CD4-positive, alpha-beta T cell treated with Interleukin-10 for 1 hour (primary cell): ENCODE measurements at places on chromosomes 6 and 20.

DNA sequence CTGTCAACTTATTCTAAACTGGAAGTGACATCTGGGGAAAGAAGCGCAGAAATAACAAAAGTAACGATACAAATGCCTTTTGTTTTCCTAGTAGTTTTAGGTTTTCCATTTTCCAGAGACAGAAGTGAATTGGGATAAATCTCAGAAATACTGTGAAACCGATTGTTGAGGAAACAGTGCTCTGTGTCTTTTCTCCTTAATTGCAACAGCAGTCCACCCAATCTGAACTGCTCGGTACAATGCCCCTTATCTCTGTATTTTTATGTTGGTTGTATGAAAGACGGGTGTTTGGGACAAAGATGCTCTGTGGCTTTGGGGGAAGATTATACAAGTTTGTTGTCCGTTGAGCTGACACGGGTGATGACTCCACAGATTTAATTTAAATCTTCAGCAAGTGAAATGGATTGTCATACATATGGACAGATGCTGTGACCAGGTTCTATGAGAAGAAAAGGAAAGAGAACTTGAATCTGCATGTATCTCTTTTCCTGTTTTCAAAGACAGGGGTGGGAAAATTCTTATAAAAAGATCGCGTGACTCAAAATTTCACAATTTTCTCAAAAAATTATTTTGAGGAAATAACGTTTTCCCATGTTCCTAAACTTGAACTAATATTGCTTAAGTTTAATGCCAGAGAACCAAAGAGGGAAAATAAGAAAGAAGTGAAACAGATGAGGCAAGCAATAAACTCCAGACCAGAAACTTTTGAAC is 41.2 kb downstream of the SASH1 start:
- no peak for DNase-seq

- DNase-seq = no peak
Observed at GRCh38 chr6:94196891-94197290, 777.5 kb upstream of the EPHA7 start.

DNA sequence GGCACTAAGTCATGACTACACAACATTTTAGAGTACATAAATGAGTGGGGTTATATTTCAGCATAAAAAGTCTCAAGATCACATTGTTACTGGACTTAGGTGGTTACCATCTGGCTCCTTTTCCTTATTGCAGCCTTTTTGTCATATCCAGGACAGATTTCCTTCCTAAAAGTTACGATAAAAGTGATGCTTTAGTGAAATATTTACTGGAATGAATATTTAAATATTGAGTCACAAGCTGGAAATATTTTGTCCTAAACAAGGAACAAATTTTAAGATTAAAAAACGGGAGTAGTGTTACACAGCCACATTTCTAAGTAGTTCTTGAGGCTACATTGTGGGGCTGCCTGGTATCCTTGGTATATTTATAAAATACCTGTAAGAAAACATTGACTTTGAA is 52.2 kb downstream of the CDC40 start:
- no peak for DNase-seq

DNA sequence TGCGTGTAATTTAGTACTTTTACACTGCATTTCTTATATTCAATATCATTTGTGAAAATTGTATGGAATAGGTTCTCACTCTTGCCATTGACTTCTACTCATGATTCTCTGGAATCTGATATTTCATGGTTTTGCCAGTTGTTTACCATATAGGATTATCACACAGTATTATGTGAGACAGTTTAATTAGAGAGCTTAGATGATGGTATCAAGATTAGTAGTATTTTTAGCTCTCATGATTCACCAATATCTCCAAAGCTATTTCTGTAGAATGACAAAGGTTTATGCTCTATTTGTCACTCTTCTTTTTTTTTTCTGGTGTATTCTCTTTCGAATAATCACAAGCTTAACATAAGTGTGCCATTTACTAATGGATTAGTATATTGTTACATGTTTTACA is 45.9 kb downstream of the EPHA7 start:
- no peak for DNase-seq

DNA sequence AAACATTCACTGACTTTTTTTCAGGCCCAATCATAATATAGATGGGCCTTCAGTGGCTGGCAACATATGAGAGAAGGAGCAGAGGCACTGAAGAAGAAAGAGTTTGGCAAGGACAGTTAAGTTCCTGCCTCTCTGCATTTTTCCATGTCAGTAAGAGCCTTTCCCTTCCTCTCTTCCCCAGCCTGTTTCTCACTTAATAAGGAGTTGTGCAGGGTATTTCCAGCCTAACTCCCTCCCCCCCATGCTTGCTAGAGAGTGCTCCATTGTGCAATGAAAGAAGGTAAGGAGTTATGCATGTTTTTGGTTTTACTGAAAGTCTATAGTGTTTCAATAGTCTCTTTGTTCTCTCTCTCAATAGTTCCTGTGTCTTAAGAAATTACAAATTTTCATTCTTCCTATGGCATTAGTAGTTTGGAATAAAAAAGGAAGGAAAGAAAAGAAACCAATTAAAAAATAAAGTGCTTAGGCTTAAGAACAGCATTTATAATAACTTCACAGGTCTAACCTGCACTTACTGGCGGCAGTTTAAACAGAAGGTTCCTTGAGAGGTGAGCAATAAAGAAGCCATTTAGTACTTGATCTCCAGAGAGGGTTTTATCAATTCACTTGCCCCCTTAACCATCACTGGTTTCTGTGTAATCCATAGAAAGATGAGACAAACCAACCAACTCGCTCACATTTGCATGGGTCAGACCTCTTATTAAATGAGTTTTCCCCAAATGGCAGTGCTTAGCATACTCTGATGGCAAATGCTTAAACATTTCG is 251.1 kb downstream of the PTPRT start:
- no peak for DNase-seq

- DNase-seq = no peak
Observed at GRCh38 chr20:35849706-35850105, 77.9 kb downstream of the PHF20 start.

- no peak for DNase-seq
Observed at GRCh38 chr6:50087231-50087954, 37.7 kb upstream of the DEFB112 start.

- no peak for DNase-seq
Observed at GRCh38 chr20:44477151-44477550, 1.5 kb downstream of the TTPAL start.

DNA sequence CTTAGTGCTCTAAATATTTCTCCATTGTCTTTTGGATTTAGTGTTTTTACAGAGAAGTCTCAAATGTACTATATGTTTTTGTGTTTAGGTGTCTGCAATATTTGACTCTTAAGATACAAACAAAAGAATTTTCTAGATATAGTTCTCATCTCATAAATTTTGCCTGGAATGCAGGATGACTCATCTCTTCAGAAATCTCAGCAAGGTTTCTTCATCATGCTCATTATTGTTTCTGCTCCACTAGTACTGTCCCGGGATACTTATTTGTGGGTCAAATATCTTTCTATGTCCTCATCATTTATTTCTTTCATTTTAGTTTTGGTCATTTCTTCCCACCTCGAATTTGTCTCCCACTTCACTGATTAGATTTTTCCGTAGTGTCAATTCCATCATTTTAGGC is 9.5 kb downstream of the AHI1 start:
- DNase-seq = no peak

GRCh38 chr6:130026859-130027258 is 8.5 kb downstream of the L3MBTL3 start:
- DNase-seq = no peak
